ENCODE measurements at places on chromosomes 16 and 17.

DNA sequence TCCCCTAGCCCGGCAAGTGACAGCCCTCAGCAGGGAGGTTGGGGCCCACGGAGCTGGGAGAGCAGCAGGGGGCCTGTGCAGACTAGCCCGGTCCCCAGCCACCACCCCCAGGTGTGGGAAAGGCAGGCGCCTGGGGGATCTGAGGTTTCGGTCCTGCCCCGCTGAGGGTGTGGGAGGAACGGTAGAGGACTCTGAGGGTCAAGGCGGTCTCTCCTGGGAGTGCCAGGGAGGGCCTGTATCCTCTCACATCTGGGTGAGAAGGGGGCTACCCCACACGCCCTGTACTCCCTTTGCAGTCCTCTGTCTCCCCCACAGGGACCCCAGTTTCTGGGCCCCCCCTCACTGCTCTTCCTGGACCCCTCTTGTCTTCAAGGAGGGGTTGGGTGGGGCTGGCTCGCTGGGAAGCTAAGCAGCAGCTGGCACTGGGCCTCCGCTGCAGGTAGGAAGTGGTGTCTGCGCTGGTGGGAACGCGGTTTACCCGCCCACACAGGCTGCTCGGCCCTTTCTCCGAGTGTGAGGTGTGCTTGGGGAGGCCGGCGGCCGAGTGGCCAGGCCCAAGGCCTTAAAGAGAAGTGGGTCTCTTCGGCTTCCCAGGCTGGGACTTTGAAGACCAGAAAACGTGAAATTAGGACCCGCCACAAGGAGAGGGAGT is 15.4 kb downstream of the CD7 start:
- DNase-seq: no peak

- no peak for DNase-seq
Observed at GRCh38 chr17:58325976-58326468, 2.6 kb downstream of the TSPOAP1 start.

DNA sequence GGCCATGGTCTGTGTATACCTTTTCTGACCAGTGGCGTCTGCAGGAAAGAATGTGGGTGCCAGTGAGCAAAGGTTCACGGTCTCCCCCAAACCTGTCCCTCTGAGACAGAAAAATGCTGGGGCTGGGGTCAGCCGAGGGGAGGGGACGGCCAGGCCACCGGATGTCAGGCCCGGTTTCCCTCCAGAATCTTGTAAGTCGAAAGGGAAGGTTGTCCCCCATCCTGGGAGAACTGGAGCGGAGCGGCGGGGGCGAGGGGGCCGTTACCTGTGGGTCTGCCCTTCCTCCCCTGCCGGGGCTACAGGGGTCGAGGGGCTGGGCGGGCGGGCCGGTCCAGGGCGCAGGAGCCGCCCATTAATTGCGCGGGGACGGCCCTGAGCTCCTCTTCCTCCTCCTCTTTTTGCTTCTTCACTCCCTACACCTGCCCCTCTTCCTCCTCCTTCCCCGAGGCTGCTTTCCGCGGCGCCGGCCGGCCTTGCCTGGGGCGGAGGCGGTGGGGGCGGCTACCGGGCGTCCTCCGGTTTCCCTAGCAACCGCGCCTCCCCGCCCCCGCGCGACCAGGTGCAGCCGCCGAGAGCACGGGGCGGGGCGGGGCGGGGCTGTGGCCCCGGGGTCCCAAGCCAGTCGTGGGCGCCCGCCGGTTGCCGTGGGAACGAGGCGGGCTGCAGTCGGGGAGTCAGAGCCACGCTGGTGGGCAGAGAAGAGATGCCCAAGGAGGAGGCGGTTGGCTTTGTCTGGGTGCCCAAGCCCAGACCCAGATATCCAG is at the start of gene MARCHF10:
MARCHF10 (minus strand) TSS at position 503 of the 764 bp plus-strand sequence. CDS start 6,579 bp downstream, outside the sequence.
- DNase-seq: no peak

DNA sequence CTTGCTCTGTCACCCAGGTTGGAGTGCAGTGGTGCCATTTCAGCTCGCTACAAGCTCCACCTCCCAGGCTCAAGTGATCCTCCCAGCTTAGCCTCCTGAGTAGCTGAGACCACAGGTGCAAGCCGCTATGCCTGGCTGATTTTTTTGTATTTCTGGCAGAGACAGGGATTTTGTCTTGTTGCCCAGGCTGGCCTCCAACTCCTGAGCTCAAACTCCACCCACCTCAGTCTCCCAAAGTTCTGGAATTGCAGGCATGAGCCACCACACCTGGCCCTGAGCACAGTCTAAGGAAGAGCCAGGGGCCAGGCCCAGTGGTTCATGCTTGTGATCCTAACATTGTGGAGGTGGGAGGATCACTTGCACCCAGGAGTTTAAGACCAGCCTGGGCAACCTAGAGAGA is 21.8 kb upstream of the BCO1 start:
- DNase-seq: no peak

GRCh38 chr16:87446479-87446878 is 46.3 kb downstream of the ZCCHC14 start:
- no peak for DNase-seq

- DNase-seq: no peak
Observed at GRCh38 chr17:61275395-61275794, 124.2 kb upstream of the TBX2 start.

- no peak for DNase-seq
Observed at GRCh38 chr16:58155839-58156238, 26.7 kb upstream of the CFAP20 start.

DNA sequence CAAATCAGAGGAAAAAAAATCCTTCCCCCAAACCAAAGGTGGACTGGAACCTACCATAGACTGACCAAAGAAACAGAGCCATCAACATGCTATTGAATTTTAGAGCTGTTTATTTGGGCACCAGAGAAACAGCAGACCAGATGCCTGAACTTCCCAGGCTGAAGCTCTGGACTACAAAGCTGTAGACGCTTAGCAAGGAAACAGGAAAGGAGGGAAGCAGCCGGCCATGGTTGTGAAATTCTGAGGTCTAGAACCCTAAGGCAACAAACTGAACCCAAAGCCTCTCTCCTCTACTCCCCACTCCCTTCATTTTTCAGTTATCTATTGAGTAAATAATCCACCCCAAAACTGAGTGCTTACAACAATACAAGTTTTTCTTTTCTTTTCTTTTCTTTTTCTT is 45.4 kb upstream of the MEIOC start:
- DNase-seq: no peak

DNA sequence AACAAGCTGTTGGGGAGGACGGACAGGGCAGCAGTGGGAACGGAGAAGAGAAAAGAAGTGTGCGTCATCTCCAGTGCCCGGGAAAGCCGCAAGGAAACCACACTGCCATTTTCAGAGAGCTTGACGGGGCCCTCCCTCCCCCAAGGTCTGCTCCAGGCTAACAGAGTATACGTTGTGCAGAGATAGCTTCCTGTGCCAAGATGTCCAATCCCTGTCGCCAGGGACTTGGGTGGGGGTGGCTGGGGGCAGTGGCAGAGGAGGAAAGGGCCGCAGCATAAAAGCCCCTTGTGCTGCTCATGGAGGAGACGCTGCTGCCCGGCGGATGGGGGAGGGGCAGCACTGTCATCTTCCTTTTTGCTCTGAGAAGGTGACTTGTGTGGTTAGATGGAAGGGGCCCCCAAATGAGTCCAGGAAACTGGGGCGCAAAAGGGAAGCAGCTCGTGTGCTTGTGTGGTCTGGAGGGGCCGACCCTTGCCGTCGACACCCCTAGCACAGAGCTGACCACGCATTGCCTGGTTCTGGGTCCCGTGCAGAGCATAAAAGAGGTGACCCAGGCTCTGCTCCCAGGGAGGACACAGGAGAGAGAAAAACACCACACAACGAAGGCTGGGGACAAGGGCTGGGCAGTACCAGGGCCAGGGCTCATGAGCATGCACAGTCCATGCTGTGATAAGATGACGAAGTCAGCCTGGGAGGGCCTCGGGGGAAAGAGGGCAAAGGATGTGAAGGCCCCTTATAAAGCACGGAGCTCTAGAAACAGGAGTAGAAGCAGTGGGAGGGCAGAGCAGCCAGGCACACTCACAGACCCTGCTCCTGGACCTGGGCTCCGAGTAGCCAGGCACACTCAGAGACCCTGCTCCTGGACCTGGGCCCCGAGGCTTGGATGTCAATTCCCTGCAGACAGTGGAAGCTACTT is 372.7 kb downstream of the SLC39A11 start:
- DNase-seq: no peak

DNA sequence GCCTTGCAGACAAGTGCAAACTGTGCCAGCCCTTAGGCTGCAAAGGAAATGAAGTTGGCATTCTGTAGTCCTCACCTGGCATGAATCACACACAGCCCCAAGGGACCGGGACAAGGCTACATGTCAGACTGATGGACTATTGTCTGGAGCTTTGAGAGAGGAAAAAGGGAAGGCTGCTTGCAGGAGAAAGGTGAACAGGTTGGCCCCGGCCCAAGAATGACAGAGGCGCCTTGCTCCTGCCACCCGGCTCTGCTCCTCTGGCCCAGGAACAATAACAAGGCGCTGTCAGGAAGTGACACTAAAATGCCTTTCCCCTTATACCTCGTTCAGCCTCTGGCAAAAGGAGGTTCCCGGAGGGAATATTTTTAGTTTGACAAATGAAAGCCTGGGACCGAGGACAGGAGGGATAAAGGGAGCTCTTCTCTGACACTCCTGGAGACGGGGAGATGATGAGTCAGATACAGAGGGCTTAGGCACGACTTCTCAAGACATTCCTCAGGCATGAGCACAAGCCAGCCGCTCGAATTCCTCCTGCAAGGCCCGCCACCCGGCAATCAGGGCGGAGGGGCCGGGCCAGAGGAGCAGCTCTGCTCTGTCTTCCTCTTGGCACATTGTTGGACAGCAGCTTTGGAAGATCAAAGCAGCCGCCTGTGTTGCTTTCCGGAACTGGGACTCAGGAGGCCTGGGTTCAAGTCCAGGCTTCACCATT is 105.8 kb downstream of the NOG start:
- DNase-seq: no peak

GRCh38 chr16:75491876-75492275 is 3.4 kb downstream of the CHST6 start:
- DNase-seq: no peak

DNA sequence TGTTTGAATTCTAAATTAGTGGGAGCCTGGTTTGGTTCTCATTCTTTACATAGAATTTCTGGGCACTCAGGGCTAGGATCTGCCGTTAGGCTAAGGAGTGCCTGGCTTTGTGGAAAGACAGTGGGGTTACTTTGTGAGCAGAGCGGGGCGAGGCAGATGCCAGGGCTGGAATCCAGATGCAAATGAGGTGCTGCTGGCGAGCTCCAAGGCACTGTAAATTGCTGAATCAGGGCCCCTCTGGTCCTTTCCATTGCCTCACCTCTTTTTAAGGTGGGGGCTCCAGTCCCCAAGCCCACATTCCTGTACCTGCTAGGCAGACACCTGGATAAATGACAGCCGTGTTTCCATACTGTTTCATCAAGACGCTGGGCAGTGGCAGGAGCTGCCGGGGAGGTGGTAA is 33.8 kb downstream of the PIPOX start:
- DNase-seq: peak; percentile 45

DNA sequence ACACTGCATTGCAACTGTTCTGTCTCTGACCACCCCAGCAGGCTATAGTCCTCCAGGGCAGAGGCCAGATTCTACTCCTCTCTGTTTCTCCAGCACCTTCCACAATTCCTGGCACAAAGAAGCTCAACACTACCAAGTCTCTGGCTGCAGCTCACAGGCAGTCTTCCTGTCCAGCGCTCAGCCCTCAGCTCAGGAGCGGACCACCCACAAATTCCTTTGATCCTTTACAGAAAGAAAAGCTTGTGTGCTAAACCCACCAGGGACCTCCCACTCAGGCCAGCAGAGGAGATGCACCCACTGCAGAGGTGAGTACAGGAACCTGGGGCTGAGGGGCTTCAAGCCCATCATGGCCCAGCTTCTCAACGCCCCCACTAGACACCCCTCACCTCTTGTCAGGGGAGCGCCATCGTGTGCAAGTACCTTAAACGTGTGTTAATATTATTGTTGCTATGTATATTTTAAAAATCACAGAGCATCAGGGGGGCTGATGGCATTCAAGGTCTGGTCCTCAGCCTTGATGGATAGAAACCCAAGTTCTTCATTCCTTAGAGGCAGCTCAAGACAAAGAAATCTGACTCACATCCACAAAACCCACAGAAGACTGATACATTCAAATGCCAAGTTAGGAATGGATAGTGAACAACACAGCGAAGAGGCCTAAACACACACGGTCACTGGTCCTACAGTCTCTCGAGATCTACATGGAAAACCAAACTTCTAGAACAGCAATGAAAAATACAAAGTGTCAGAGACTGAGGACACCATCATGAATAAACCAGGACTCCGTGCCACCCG is 8.4 kb downstream of the HSDL1 start:
- no peak for DNase-seq

DNA sequence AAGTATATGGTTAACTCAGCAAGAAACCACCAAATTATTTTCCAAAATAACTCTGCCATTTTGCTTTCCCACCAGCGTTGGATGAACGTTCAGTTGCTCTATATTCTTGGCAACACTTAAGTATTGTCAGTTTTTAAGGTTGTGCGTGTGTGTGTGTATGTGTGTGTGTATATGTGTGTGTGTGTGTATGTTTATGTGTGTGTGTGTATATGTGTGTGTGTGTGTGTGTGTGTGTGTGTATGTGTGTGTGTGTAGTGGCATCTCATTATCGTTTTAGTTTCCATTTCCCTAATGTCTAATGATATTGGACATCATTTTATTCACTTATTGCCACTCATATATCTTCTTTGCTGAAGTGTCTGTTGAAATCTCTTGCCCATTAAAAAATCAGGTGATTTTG is 11.2 kb upstream of the SMTNL2 start:
- no peak for DNase-seq

DNA sequence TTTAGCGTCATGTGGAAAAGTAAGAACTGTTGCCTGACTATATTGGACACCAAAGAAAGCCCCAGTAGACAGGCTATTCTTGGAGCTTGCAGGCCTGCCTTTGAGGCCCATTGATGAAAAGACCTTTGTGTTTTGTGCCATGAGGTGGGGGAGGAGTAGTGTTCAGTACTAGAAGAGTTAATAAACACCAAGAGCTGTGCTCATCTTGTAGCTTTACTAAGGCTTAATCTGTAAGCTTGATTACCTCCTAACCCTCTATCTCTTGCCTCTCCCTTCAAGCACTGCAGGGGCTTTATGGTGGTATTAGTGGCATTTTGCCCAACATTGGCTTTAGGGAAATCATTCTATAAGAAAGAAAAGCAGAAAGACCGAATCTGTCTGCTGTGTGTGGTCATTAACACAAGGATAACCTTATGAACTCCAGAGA is 220.2 kb upstream of the TBX2 start:
- no peak for DNase-seq

GRCh38 chr16:2663553-2664546 is 18.5 kb upstream of the KCTD5 start:
- DNase-seq: no peak

Measured in Right ventricle myocardium inferior (tissue), 1 donor.